H4 (cell line): ENCODE measurements at places on chromosomes 7 and 10.

GRCh38 chr7:140674899-140675701 lies 2.4 kb downstream of the ADCK2 start:
- peak; percentile 53 for DNase-seq

DNA sequence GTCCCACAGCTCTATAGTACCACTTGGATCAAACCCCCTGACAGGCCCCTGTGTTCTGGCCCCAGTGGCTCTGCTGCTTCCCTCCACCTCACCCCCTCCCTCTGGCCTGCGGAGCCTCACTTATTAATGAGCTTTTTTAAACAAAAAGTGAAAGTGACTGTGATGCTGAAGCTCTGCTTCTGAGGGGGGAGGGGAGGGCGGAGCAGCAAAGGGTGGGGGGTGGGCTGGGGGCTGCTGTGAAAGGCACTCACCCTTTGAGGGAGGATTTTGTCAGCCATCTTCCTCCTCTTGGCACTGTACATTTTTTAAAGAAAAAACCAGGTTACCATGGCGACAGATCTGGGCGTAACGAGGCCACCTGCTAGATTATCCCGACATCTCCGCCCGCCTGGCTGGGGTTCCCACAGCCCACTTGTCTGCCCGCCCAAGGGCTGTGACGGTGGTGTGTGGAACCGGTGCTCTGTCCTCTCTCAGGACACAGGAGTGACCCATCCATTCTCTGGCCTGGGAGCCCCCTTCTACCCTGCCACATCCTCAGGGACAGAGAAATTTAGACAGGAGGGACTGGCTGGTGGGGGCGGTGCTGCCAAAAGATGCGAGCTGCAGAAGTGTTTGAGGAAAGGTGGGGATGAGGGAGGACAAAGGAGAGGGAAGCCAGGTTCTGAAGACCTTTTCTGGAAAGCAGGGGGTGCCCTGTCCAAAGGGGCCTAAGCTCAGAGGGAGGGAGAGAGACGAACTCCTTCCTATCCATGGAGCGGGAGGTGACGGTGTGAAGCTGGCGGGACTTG lies 4.9 kb downstream of the SMARCD3 start:
- no peak for DNase-seq

- DNase-seq: no peak
Observed at GRCh38 chr10:122225330-122225729, 45.8 kb upstream of the BTBD16 start.

DNA sequence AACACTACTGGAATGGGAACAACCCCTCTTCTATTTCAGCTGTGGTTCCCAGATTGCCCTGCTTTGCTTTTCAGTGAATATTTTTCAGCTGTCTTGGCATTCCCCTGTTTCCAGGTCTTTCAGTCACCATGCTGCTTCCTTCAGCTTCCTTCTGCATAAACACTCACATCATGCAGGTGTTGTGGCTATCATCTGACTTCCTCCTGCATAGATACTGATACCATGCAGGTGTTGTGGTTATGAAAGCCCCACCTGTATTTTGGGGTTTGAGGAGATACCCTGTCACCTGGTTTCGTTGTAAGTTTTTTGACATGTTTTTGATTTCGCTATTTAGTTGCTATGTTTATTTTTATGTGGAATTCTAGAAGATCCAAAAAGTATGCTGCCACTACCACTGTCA lies 71.5 kb downstream of the SLC35B4 start:
- no peak for DNase-seq

DNA sequence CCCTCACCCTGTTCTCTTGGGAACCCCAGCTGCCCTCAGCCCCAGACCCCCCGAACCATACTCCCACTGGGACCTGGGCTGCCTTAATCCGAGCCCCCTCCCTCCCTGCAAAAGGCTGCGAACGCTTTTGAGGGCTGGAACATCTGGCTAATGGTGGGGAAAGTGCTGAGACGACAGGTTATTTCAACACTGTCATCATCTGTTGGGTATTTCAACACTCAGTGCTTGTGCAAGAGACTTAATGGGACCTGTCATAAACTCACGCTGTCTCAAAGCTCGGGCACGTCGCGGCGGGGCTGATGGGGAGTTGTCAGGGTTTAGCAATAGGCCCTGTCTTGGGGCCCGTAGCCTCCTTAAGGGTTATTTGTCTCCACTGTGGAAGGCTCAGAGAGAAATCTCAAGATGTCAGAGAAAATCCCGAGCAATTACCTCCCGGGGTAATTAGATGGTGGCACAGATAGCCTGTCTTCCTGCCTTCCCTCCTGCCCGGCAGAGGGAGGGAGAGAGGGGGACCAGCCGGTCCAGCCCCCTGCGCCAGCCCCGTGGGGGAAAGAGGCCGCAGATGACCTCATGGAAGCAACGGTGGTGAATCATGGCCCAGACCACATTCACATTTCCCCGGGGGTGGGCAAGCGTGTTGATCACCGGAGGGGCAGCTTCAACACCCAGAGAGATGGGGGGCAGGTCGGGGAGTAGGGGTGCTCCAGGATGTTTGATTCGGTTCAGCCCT lies 88.7 kb upstream of the MYL10 start:
- peak; percentile 96 for DNase-seq

- DNase-seq: no peak
Observed at GRCh38 chr7:30655096-30655970, 26.9 kb downstream of the CRHR2 start.

DNA sequence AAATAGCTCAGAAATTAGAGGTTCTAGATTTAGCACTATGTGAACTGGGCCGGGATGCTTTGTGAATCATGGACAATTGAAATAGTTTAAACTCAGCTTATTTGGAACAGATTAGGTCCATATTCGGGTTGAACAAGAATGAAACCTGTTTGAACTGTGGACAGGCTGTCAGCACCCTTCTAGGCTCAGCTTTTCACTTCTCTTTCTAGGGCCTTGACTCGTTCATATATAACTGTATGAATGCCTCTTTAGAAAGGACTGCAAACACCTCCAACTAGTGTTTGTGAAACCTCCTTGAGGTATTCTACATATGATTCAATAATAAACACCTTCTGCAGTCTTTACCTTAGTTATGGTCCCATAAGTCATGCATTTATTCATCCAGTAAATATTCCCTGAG lies 115.6 kb downstream of the REEP3 start:
- DNase-seq: no peak

GRCh38 chr10:123463698-123464097 lies 202.5 kb upstream of the GPR26 start:
- no peak for DNase-seq

- DNase-seq: no peak
Observed at GRCh38 chr7:150569245-150569955, 2.2 kb downstream of the GIMAP4 start.

GRCh38 chr7:78620920-78621319 lies 822.3 kb downstream of the PHTF2 start:
- no peak for DNase-seq

DNA sequence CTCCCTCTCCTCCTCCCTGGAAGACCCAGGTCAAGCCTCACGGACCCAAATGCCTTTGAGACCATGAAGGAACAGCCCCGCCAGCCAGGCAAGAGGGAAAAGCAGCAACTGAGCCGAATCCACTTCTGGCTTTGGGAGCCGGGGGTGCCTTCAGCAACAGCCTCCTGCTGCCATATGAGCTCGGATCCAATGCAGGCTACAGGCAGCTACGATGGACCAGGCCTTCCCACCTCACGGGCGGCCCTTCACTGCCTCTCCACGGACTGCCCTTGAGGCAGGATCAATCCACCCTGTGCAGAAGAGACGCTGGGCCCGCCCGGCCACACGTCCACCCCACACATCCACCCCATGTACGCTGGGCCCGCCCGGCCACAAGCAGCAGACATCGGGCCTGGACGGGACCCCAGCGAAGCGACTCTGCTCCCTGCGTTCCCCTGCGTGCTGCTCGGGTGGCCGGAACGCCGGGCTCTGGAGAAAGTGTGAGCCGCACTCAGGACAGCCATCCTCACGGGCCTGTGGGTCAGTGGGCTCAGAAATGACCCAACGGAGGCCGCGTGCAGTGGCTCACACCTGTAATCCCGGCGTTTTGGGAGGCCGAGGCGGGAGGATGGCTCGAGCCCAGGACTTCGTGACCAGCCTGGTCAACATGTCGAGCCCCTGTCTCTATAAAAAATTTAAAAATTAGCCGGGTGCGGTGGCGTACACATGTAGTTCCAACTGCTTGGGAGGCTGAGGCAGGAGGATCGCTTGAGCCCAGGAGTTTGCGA lies 82.0 kb downstream of the FOXL3 start:
- DNase-seq: no peak

GRCh38 chr7:23347682-23348180 lies 48.6 kb downstream of the MALSU1 start:
- peak; percentile 98 for DNase-seq

- no peak for DNase-seq
Observed at GRCh38 chr7:5621776-5622175, 159.7 kb downstream of the RNF216 start.

GRCh38 chr10:6349846-6350535 lies 147.3 kb downstream of the PFKFB3 start:
- DNase-seq: no peak

GRCh38 chr7:11410656-11411644 lies 421.0 kb downstream of the THSD7A start:
- no peak for DNase-seq

- DNase-seq: no peak
Observed at GRCh38 chr10:67049988-67050387, 124.2 kb downstream of the LRRTM3 start.

DNA sequence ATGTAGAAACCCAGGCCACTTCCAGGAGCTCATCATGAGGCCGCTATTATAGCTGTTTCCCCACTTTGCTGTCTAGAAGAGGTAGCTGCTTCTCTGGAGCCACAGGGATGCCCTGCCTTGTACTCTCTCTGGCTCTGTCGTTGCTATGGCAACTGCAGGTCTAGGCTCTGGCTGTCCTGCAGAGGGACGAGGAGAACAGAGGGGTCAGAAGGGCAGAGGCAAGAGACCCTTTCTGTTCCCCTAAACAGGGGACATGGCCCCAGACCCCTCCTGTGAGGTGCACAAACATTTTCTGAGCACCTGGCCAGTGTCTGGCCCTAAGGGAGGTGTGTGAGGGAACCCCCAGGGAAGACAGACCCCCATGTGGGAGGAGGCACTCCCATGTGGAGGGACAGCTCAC lies 31.4 kb downstream of the ITPRIP start:
- DNase-seq: no peak

DNA sequence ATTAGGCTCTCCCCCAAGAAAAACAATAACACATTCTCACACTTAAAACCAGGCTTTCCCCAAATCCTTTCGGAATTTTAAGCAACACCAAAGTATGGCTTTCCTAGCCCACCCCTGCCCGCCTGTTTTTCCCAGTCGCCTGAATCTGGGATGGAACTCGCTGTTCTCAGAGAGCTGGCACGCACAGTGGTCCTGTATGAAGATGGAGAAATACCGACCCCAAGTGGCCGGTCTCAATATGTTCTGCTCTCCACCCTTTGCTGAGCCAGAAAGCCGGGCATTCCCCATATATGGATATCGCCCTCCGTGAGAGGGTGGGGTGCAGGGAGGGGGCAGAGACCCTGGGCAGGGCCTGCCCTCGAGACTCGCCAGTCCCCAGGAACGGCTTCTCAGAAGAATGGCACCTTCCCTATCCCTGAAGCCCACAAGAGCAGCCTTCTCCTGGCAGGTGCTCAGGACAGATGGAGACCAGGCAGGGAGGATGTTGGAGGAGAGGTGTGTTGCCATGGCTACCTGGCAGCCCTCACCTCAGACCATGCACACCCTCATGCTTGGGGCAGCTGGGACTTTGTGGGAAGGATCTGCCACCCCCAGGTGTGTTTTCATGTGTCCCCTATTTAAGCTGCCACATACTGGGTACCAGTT lies 3.4 kb downstream of the TACR2 start:
- peak; percentile 70 for DNase-seq

- DNase-seq: no peak
Observed at GRCh38 chr10:75400163-75400770, 1.3 kb downstream of the ZNF503 start.

- no peak for DNase-seq
Observed at GRCh38 chr10:102537367-102537766, 33.6 kb downstream of the SUFU start.

DNA sequence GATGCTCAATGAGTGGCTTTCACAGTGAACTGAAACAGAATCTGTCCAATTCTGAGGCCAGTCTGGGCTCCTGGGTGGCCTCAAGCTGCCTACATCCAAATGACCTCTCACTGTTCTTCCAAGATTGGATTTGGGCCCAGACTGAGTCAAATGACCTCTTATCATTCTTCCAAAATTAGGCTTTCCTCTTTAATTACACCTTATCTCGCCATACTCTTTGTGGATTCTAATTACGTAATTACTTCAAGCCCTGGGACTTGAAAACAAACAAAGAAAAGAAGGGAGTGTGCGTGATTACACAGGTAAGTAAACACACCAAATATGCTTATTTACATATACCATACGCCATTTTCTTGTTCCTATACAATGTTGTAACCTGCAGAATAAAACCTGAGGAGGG lies 18.8 kb downstream of the SORBS1 start:
- DNase-seq: no peak

DNA sequence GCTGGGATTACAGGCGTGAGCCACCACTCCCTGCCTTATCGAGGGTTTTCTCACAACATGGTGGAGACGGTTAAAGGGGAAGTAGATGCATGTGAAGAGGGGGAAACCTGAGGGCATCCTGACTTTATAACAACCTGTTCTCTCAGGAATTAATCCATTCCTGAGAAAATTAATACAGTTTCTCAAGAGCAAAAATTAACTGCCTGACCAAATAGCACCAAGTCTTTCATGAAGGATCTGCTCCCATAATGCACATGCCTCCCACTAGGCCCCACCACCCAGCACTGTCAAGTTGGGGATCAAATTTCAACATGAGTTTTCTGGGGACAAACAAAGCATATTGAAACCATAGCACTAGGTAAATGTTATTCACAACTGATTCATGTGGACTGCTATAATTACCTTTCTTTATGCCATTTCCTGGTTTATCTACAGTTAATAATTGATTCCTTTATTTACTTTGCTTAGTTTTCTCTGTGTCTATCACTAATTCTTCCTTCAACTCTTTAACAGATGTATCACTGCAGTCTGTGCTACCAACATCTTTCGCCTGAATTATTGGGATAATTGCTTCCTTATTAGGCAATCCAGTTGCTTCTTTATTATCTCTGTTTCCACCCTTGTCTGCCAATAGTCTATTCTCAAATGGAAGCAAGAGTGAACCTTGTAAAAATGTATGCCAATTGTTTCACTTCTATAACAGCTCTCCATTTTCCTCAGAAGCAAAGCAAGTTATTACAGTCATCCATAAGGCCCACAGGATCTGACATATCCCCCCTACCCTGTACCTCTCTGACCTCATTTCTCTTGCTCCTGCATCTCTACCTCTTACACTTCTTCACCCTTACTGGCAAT lies 12.9 kb upstream of the MICU1 start:
- DNase-seq: no peak

GRCh38 chr7:114986190-114987180 lies 64.6 kb downstream of the MDFIC start:
- DNase-seq: no peak

GRCh38 chr7:50594136-50594535 lies 28.9 kb upstream of the DDC start:
- no peak for DNase-seq

- no peak for DNase-seq
Observed at GRCh38 chr10:4918236-4918635, 45.0 kb upstream of the AKR1C1 start.

DNA sequence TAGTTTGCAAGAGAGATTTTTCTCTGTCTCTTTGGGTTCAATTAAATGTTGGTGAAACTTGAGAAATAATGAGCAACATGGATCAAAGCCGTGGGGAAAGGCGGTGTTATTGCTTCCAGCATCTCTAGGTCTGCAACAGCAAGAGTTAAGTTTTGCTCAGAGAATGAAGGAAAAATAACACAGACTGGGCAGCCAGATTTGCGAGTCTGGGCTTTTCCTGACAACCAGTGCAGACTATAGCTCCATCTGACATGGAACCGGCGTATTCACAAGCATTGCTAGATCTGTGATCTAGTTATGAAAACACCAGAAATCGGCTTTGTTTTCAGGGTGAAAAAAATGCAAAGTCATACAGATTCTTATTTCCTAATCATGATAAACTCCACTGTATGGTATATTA lies 110.4 kb downstream of the CAMK1D start:
- no peak for DNase-seq
